ENCODE measurements at places on chromosomes 6 and 20.

GRCh38 chr20:3759316-3759823, 8.2 kb downstream of the ADISSP start:
- DNase-seq = no peak

- peak; percentile 24 for DNase-seq
Measured at GRCh38 chr6:912871-913835, 220.2 kb upstream of the EXOC2 start.

GRCh38 chr20:59412875-59413284, 112.5 kb downstream of the EDN3 start:
- DNase-seq = no peak

- DNase-seq = no peak
Measured at GRCh38 chr6:35049900-35050756, 91.0 kb downstream of the TCP11 start.

GRCh38 chr20:49432550-49432949, 49.9 kb downstream of the KCNB1 start:
- DNase-seq = no peak

DNA sequence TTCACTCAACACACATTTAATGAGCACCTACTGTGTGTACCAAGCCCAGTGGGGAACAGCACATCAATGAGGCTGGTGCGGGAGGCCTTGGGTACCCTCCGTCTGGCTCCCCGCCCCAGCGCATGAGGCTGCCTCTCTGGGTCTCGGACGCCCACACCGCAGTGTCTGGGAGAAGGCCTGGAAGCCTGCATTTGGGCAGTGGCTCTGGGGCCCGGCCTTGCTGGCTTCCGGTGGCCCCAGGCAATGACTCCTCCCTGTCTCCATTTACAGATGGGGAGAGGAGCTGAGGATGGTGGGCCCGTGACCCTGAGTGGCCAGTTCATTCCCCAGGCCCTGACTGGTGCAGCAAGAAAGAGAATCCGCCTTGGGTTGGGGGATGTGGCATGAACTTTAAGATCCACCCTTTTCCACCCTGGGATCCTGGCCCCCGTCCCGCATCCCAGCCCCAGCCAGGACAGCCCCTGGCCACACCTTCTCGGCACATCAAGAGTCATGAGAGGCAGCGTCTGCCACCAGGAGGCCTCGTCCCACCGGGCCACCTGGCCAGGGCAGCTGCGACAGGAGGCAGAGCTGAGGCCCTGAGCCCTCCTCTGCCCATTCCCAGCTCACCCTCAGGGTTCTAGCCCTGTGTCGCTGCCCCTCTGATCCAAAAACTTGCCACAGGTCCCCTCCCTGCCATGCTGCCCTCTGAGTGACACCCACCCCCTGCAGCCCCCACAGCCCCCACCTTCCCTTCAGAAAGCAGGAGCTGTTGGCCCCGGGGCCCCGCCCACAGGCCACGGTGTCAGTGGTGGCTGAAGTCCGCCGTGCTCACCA, 17.5 kb upstream of the MRGBP start:
- DNase-seq = no peak

DNA sequence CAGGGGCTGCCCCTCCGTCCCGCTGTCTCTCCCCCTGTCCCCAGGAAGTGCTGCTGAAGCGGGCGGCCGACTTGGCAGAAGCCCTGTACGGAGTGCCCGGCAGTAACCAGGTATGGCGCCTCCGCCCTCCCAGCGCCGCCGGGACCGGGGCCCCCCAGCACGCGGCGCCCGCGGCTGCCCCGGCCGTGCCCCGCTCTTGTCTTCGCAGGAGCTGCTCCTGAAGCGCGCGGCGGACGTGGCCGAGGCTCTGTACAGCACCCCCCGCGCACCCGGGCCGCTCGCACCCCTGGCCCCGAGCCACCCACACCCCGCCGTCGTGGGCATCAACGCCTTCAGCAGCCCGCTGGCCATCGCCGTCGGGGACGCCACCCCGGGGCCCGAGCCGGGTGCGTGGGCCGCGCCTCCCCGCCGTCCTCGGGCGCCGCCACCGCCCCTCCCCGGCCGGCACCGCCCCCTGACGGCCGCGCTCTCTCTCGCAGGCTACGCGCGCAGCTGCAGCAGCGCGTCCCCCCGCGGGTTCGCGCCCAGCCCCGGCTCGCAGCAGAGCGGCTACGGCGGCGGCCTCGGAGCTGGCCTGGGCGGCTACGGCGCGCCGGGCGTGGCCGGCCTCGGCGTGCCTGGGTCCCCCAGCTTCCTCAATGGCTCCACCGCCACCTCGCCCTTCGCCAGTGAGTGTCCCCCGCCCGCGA, 48.4 kb downstream of the CPXM1 start:
- peak; percentile 39 for DNase-seq

DNA sequence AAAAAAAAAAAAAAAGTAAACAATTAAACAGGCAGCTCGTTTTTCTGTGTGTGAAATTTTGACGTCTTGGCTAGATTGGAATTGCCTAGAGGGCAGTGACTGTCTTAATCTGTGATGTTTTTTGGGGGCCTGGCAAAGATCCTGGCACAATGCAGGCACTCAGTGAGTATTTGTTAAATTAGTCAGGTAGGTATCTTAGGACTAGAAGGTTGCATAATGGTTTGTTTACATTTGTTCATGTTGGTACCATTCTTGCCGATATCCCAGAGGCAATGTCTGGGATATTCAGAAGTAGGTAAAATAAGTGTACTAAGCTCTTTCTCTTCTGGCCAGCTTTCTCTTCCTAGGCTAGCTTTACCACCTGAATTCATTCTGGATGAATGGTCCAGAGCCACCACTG, 2.5 kb downstream of the AAR2 start:
- DNase-seq = no peak

DNA sequence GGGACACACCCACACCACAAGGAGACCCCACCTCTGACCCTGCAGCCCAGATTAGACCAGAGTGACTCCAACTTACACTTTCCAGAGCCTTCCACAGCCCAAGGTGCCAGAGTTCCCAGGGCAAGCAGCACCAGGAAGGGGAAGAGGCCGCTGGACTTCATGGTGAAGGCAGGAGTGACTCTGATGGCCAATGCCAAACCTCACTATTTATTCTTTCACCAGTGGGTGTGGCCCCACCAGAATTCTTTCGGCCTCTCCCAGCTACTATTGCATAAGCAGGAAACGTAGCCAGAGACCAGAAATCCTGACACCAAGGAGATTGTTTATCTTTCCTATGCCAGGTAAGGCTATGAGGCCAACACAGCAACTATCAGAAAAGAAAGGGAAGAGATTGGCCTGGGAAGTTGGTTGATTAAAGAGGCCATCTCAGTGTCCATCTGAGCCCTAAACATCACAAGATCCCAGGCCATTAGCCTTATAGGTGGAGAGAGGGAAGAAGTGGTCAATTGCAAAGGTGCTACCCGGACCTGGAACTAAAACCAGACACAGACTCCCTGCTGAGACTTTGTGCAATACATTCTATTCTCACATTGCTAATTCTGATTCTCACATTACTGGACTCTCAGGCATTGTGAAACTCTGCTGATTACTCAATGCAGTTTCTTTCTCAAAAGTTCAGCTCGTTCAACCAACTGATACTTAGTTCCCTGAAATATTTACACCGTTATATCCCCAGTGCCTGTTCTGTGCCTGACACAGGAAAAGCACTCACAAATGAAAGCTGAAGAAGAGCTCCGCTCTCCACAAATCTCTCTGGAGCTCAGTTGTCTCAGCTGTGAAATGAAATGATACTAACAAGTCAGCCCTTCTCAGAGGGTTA, at the start of gene SLPI:
Gene SLPI, minus strand, starts transcription at position 182 of the 880 bp plus-strand sequence. Its CDS starts 21 bp downstream, at position 161.
- no peak for DNase-seq

- peak; percentile 65 for DNase-seq
Measured at GRCh38 chr6:152380351-152380767, 256.8 kb downstream of the SYNE1 start.

GRCh38 chr20:2984956-2985661, 58.3 kb upstream of the GNRH2 start:
- no peak for DNase-seq

DNA sequence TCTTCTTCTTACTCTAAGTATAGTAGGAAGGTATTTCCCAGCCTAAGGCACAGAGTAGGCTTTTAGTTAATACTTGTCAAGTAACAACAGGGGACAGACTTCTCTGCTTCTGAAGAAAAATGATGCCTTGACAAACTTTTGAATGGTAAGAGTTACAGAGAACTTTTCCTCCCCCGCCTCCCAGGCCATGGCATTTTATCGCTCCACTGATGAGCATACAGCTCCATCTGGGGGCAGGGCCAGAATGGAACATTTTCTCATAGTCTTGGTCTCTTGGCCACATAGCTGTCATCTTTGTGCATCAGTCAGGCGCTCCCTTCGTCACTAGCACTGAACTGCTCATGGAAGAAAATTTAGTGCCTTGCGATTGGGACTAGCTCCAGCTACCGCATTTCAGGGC, 1066.8 kb upstream of the CITED2 start:
- peak; percentile 37 for DNase-seq

DNA sequence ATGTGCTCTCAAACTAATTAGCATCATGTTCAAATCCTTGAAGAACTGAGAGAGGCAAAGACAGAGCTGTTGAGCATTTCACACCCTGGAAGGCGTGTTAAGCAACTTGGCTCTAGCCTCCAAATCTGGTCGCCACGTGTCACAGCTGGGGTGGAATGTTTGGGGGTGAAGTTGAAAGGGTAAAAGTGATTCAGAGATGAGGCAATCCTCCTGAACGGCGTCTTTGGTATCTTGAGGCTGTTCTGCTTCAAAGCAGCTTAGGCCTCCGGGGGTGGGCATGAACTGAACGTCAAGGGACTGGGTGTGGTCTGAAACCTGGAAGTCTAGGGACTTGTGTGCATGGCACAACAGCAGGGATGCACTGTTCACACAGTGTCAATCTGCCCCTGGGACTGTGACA, 62.3 kb downstream of the TRAM2 start:
- DNase-seq = no peak

DNA sequence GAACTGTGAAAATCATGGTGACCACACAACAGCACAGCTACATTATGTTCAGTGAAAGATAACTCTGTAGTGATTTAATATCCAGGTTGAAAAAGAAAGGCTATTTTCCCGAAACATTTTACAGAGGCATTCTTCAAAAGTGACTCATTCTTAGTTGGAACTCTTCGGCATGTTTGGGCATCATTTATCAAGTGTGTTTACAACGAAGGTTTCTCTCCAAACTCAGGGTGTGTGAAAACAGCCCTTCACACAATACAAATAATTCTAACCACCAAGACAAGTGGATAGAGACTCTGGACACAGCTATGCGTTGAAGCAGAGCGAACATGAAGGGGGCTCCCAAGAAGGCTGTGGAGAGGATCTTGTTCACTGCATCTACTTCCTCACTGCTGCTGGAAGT, 57.6 kb downstream of the CBLN4 start:
- no peak for DNase-seq

- DNase-seq = no peak
Measured at GRCh38 chr6:166112580-166112979, 55.1 kb downstream of the TBXT start.

- DNase-seq = peak; percentile 12
Measured at GRCh38 chr6:25882051-25882496, 8.0 kb upstream of the SLC17A3 start.

DNA sequence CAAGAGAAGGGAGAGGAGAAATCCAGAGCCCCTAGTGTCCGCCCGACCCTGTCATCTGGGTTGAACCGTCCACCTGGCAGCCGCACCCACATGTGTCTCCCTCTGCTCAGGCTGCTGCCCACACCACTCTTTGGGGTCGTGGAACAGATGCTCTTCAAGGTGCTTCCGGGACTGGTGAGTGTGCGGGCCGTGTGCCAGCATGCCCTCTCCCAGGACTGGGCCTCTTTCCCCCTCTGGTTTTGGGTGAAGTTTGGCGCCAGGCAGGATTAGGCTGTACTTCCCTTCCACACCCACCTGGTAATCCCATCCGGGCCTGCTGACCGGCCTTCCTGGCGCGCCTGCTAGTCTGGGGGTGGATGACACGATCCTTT, 7.9 kb downstream of the BPIFB3 start:
- DNase-seq = no peak

DNA sequence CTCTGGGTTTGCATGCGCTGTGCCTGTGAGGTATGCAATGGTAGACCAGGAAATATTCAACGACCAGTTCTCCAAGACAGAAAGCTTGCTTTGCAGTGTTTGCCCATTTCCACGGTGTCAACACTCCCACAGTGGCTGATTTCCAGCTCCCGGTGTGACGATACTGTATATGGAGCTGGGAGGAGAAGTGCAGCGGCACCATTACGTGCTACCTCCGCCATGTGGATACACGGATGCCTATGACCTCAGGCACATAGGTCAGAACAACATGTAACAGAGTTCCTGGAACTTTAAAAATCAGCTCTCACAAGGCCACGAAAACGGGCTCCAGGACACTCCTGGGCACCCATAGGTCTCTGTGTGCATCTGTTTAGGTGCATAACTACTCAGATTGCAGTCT, 51.1 kb downstream of the NFATC2 start:
- no peak for DNase-seq

GRCh38 chr6:158907931-158908330, 88.8 kb upstream of the EZR start:
- no peak for DNase-seq

DNA sequence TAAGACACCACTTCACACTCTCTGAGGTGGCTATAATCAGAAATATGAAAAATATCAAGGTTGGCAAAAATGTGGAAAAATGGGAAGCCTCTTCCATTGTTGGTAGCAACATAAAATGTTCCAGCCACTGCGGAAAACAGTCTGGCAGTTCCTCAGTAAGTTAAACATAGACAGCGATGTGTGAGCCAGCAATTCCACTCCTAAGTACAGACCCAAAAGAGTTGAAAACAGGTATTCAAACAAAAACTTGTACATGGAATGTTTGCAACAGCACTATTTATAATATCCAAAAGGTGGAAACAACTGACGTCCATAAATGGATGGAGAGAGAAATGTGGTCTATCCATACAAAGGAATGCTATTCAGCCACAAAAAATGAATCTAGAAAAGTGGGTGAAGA, 7.4 kb upstream of the PPDPF start:
- DNase-seq = no peak

DNA sequence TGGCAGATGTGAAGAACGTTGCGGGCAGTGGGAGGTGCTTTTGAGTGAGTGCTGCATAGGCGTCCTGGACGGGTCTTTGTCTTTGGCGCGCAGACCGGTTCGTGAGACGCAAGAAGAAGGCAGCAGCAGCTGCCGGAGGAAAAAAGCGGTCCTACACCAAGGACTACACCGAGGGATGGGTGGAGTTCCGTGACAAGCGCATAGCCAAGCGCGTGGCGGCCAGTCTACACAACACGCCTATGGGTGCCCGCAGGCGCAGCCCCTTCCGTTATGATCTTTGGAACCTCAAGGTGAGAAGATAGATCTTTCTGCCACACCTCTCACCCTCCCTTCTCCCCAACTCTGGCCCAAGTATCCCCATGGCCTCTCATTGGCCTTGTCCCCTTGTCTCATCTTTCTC, 1.1 kb downstream of the ABT1 start:
- no peak for DNase-seq

DNA sequence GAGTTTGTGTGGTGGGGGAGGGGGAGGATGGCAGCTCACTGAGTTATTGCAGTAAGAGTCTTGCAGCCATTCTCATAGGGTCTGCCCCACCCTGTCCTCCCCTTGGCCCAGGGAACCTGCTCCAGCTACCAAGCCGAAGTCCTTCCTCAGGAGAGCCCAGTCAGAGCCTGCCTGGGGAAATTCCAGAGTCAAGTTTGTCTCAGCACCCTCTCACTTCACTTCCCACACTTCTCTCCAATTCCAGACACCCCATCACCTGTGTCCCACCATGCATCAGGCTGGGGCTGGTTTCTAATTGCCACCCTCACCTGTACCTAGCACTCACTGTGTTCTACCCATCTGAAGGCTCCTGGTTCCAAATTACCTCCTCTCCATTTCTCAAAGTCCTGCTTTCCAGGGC, 10.3 kb upstream of the SLC22A16 start:
- DNase-seq = no peak

GRCh38 chr20:40766790-40767614, 78.0 kb upstream of the MAFB start:
- no peak for DNase-seq

All from right kidney (tissue), 9 donors.